ENCODE measurements at places on chromosomes 12 and 14.

- H3K27me3 ChIP-seq = peaks cover 16% of the 10 kb centered on the region
- H3K4me1 ChIP-seq = no peaks in the 10 kb centered on the region
- no peak overlapping the region for H3K4me3 ChIP-seq
- no peak for DNase-seq
- H3K36me3 ChIP-seq = no peaks in the 10 kb centered on the region
Measured at GRCh38 chr14:61876362-61877034, 114.3 kb downstream of the SNAPC1 start.

GRCh38 chr12:125201940-125202339, 136.7 kb downstream of the AACS start:
- H3K27ac ChIP-seq = no peak overlapping the region
- H3K36me3 ChIP-seq = no peaks in the 10 kb centered on the region
- H3K4me3 ChIP-seq = no peak overlapping the region
- peaks cover 3% of the 10 kb centered on the region for H3K27me3 ChIP-seq
- no peaks in the 10 kb centered on the region for H3K4me1 ChIP-seq

DNA sequence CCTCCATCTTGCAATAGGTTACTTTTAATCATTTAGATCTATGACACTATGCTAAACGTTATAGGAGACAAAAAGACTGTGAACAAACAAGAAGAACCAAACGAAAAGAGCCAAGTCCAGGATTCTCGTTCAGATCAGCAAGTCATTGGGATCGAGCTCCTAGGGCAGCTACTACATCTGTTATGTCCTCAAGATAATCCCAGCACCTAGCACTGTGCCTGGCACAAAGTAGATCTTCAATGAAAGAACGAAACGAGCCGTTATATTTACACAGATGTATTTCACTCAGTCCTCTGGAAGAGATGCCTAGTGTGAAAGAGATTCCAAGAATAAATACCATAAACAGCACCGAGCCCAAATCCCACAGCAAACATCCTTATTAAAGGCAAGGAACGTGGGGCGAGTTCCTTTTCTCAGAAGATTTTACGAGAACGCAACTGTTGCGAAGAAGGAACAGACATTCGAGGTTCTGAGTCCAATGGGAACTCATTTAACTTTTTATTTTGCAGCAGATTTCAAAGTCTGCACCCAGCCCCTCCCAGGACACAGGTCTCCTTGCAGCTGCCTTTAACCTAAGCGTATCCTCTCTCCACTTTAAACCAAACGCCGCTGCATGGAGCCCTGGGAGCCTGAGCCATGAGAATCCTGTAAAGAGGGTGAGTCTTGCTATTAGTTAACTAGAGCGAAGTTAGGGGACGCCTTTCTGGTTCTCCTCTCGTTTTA, 544 bp upstream of the TDP1 start:
- H3K4me3 ChIP-seq = peak overlapping the region; percentile 90
- peak; percentile 63 for DNase-seq
- H3K27ac ChIP-seq = peak overlapping the region; percentile 19
- peaks cover 39% of the 10 kb centered on the region for H3K36me3 ChIP-seq
- H3K27me3 ChIP-seq = no peaks in the 10 kb centered on the region

- H3K27ac ChIP-seq = no peak overlapping the region
- H3K27me3 ChIP-seq = no peaks in the 10 kb centered on the region
- DNase-seq = no peak
- H3K4me3 ChIP-seq = no peak overlapping the region
Measured at GRCh38 chr14:37048666-37049071, 123.7 kb downstream of the SLC25A21 start.
